ENCODE measurements at places on chromosomes 12 and 14.

DNA sequence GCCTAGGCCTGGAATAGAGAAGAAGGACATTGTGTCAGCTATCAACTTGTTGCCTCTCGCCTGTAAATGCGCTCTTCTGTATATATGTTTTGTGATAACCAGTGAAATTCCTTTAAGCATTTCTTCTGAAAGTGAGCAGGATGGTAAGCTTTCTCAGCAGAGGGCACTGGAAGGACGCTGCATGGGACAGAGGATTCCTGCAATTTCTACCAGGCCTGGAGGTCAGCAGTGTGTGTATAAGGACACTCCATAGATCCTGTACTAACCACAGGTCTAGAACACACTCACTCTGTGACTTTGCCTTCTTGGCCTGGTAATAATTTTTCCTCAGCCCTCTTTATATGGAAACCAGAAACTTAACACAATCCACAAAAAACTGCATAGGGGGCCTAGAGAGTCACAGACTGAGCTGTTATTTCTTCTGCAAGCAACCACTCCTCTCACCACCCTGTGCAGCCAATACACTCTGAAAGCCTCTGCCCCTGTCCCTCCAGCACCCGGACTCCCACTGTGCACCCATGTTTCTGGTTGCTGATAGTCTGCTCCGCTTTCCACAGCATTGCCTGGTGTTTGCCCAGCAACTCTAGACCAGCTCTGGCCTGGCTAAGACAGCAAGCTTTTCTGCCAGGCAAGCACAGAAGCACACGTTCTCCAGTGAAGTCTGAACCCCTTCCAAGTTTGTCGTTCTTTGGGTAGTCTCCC is 94.0 kb upstream of the RMST start:
- DNase-seq, result no peak

DNA sequence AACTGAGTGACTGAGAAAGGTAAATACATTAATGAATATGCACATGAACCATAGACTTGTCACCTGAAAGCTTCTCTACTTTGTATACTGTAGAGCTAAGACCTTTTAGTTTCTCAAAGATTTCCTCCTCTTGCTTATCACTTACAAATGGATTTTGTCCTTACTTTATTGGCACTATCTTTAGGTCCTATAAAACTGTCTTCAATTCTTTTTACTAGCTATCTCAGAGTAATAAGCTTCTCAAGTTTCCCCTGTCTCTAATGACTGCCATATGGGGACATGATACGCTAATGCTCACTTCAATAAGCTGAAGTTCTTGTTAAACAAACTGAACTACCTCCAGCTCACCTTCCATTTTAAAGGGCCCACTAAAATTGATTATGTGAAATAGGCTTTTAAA is 468.2 kb upstream of the CCDC196 start:
- DNase-seq, result no peak

- no peak for DNase-seq
Observed at GRCh38 chr14:97129639-97130038, 332.5 kb downstream of the VRK1 start.

DNA sequence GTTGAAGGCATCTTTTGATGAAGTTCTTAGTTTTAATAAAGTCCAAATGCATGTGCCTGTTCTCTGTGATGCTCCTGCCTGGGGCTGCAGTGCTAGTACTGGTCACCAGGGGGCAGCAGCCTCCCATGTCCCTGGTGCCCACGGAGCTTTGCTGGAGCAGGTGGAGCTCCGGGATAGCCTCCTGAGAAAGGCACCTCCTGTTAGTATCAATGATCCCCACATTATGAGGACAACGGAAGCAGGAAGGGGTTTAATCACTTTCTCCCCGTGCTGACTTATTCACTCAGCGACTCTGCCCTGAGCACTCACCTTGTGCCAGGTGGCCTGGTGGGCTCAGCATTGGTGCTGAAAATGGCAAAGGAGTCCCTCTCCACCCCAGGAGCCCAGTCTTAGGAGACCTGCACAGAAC is 123.0 kb upstream of the PZP start:
- DNase-seq, result peak; percentile 45

DNA sequence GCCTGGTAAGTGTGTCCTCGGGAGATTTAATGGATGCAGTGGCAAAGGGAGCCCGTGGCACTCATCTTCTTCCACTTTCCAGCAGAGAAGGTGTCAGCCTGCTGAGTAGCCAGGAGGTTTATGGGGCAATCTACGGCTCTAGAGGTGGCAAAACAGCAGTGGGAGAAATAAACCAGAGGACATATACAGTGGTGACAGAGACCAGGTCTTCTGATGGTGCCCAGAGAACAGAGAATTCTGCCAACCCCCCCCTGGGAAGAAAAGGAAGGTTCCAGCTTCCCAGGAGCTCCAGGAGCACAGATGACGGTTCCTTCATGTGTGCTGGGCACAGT is 43.0 kb downstream of the SMIM41 start:
- no peak for DNase-seq

GRCh38 chr14:62443796-62444195 is 601.5 kb downstream of the KCNH5 start:
- peak; percentile 91 for DNase-seq

DNA sequence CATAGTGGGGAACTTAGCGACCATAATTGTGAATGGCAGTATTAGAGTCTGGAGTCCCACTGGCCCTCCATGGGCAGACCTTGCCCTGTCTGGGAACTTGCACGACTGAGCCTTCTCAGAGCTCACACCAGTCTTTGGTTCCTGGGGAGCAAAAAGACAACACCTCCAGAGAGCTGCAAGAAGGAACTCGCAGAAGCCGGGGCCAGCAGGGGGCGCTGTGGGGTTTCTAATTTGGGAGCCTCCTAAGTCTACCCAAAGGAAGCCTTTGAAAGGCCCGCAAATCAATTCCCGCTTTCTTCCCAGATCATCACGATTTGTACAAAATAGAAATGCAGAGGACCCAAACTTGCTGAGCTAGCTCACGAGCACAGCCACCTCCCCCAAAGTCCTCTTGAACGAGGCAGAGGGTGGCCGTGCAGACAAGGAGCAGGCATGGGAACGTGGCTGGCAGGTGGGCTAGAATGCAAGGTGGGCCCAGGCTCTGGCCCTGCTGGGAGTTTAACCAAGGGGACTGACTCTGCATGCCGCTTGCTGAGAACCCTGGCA is 46.3 kb upstream of the FBXO21 start:
- peak; percentile 53 for DNase-seq

GRCh38 chr12:110822821-110823415 is 23.9 kb upstream of the CCDC63 start:
- no peak for DNase-seq

DNA sequence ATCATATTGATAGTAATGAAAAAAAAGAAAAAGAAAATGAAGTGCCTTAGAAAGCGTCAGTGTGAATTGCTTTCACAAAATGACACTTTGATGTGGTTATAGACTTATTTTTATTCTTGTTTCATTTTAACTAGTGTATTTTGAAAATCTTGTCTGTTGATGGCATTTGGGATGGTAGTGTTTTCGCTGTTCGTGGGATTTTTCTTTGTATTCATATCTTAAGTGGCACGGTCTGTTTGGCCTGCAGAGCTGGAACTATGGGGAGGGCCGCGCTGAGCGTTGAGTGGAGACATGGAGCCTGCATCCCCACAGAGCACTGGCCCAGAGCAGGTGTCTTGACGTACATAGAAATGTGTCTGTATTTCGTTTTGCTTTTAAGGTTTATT is 61.6 kb downstream of the WDR20 start:
- no peak for DNase-seq

DNA sequence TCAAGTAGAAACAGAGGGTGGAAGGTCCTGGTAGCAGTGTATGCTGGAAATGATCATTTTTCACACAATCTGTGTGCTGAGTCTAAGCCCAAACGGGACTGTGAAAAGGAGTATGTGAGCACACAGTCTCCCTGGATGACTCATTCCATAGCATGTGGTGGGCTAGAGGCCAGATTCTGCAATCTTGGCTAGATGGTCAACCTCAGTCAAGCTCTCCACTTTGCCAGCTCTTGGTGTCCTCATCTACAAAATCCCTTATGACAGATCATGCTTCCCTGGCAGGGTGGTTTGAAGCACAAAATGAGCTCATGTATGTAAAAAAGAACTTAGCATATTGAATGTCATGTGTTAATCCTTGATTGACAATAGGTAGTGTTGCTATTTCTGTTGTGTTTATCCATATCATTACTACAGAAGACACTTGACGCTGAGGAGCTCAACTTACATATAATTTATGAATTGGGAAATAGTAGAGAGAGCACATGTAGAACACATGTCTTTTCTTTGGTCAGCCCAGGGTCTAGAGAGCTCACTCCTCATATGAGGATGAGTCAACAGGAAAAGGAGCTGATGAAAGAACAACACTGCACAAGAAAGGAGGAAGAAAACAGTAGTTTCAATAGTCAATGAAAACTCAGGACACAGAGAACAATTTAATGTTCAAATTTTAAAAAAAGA is 517.5 kb downstream of the BCL11B start:
- no peak for DNase-seq

- no peak for DNase-seq
Observed at GRCh38 chr12:79426121-79426520, 264.6 kb downstream of the PAWR start.

- DNase-seq, result peak; percentile 91
Observed at GRCh38 chr12:96416033-96416799, 16.0 kb upstream of the CDK17 start.

DNA sequence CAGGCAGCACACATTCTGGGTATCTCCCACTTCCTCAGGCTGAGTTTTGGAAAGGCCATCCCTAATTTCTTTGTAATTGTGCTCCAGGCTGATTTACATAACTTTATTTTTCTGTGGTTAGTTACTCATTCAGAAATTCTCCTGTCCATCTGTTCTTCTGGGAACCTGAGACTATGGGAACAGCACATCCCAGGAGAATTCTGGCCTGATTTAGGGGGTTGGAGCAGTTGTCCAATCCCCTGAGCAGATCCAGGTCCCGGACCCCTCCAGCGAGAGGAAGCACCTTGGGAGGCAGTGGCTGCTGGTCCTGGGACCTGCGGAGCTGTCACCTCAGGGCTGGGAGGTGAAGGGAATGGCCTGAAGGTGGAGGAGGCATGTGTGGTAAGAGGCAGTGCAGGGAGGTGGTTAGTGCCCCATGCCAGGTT is 40.4 kb downstream of the TSPAN9 start:
- peak; percentile 88 for DNase-seq

DNA sequence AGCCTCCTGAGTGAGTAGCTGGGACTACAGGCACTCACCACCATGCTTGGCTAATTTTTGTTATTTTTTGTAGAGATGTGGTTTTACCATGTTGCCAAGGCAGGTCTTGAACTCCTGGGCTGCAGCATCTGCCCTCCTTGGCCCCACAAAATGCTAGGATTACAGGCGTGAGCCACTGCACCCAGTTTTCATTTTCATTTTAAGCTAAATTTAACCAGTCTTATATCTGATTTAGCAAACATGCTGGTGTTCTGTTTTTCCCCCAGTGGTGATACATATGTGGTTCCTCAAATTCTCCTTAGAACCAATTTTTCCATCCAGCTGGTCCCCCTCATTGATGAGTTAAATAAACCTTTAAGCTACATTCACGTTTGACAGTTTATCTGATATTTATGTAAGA is 43.8 kb upstream of the BICD1 start:
- no peak for DNase-seq

DNA sequence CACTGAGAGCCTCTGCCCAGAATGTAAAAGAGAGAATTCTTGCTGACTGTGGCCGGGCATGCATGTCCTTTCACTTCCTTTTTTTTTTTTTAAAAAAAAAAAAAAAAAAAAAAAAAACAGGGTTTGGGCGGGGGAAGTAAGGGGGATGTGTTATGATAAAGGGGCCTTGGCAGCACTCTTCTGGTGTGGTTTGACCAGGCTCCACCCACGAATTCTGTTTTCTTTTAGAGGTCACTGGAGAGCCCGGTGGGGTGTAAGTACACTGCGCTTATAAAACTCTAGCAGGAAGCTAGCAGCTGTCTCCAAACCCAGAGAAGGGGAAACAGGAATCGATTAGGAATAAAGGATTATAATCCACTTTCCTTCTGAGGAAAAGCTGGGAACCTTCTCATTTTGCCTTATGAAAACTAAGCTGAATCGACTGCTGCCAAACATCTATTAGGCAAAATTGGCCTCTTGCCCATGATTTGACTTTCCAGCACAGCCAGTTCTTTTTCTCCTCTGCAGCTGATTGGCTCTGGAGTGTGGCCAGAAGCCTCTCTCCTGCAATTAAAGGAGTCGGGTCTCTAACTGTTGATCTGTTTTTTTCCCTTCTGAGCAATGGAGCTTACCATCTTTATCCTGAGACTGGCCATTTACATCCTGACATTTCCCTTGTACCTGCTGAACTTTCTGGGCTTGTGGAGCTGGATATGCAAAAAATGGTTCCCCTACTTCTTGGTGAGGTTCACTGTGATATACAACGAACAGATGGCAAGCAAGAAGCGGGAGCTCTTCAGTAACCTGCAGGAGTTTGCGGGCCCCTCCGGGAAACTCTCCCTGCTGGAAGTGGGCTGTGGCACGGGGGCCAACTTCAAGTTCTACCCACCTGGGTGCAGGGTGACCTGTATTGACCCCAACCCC is 27.7 kb upstream of the HIGD1C start:
- DNase-seq, result peak; percentile 95

- no peak for DNase-seq
Observed at GRCh38 chr14:51441001-51441400, 201.0 kb downstream of the TMX1 start.

DNA sequence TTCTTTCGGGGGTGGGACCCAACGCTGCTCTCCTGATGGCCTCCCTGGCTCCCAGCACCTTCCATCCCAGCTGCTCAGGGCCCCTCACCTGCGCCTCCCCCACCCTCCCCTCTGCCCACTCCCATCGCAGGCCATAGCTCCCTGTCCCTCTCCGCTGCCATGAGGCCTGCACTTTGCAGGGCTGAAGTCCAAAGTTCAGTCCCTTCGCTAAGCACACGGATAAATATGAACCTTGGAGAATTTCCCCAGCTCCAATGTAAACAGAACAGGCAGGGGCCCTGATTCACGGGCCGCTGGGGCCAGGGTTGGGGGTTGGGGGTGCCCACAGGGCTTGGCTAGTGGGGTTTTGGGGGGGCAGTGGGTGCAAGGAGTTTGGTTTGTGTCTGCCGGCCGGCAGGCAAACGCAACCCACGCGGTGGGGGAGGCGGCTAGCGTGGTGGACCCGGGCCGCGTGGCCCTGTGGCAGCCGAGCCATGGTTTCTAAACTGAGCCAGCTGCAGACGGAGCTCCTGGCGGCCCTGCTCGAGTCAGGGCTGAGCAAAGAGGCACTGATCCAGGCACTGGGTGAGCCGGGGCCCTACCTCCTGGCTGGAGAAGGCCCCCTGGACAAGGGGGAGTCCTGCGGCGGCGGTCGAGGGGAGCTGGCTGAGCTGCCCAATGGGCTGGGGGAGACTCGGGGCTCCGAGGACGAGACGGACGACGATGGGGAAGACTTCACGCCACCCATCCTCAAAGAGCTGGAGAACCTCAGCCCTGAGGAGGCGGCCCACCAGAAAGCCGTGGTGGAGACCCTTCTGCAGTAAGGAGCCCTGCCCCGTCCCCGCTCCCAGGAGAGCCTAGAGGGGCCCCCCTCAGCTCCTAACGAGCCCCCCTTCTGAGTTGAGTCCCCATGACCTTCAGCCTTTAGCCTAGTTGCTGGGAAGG is at the start of gene HNF1A:
HNF1A (plus strand) TSS at position 248 of the 924 bp plus-strand sequence; CDS start at position 474, 226 bp downstream.
- no peak for DNase-seq

GRCh38 chr12:70258605-70259403 is 15.6 kb downstream of the CNOT2 start:
- no peak for DNase-seq

Measured in iris pigment epithelial cell (primary cell).